ENCODE measurements at places on chromosomes 12 and 14.
A peak's percentile ranks its signal among the peaks of the same experiment; 100 is the strongest.

- DNase-seq, result no peak
Measured at GRCh38 chr14:82511399-82511798, 977.7 kb upstream of the SEL1L start.

- DNase-seq, result no peak
Measured at GRCh38 chr12:131057211-131057721, 103.6 kb downstream of the ADGRD1 start.

DNA sequence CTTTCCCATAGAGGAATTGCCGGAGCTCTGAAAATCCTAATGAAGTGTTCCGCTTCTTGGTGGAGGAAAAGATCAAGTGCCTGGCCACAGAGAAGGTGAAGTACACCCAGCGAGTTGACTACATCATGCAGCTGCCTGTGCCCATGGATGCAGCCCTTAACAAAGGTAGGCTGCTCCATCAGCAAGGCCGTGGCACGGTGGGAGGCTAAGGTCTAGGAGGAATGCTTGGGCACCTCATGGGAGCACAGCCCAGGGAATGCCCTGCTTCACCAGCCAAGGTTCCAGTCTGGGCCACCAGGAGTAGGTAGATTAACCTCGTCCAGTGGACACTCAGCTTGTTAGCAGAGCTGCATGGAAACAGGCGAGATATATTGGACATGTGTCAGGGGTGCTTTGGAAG, 6.4 kb upstream of the TPI1 start:
- no peak for DNase-seq

DNA sequence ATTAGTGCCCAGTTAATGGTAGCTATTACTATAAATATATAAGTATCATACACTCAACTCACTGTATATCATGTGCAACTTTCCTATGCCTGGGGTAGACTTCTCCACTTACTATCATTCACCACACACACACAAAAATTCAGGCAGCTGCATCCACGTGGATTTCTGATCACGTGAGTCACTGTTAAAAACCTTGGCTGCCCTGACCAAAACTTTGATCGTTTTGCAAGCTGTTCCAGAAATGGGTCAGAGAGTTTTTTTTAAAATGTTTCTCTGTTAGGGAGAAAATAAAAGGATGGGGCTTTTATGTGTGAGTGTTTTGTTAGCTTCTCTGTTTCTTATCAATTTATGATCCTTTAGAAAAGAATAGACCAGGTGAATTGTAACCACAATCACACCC, 198.2 kb upstream of the CNOT2 start:
- no peak for DNase-seq

DNA sequence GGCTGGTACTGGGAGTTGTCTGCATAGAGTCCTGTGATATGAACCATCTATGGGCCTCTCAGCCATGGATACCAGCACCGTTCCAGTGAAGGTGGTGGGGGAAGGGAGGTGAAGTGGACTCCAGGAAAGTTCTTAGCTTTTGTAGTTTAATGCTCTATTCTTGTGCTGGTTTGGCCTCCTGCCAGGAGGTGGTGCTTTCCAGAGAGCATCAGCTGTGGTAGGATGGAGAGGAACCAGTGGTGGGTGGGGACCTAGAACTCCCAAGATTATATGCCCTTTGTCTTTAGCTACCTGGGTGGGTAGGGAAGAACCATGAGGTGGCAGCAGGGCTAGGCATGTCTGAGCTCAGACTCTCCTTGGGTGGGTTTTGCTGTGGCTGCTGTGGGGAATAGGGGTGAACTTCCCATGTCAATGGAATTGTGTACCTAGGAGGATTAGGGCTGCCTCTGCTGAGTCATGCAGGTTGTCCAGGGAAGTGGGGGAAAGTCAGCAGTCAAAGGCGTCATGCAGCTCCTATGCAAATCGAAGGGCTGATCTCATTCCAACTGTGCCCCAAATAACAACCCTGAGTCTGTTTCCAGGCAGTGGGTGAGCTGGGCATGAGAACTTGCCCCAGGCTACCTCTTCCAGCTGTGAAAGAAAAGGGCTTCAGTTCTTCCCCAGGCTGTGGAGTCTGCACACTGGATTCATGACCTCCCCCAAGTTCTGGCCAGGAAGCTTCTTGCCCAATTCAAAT, 14.2 kb downstream of the GZMH start:
- no peak for DNase-seq

DNA sequence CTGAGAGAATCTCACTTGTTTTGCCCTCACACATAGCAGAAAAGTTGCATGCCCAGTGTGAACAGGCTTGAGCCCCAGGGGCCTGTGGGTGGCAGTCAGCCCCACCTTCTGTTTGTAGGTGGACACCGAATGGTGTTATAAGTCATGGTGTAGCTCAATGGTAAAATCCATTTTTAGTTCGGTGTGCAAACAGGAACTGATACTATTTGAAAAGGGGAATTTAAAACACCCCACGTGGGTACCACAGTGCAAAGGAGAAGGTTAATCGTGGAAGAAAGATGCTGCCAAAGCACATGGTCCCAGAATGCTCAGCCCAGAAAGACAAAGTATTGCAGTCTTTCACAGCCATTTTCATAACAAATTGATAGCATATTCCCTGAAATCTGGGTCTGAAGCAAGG, 71.8 kb upstream of the GZMB start:
- no peak for DNase-seq

DNA sequence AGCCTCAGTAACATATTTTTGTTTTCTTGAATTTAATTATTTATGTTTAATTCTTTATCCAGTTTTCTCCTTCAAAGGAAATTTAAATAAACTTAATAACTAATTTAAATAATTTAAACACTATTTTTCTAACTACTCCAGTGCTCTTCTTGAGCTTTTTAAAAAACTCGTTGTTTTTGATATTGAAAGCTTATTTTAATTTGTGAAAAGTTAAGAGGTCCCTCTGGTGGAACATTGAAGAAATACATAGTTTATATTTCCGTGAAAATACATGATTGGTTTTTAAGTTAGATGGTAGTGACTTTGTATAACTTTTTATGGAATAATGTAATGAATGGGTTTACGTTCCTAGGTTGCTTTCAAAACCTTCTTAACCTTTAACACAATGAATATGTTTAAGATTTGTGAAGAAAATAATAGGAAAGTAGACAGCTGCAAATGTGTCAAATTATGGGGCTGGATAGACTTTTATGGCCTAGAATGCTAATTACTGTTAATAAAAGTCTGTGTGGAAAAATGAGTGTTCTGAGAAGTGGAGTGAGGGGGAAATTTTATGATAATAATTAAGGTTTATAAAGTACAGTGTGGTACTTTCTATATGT, 45.9 kb upstream of the MSRB3 start:
- no peak for DNase-seq

GRCh38 chr14:51182131-51182565, 57.9 kb upstream of the TMX1 start:
- no peak for DNase-seq

GRCh38 chr14:101359221-101360053, 201.9 kb upstream of the DIO3 start:
- DNase-seq, result no peak

GRCh38 chr12:14618983-14619382, 51.3 kb upstream of the PLBD1 start:
- no peak for DNase-seq

DNA sequence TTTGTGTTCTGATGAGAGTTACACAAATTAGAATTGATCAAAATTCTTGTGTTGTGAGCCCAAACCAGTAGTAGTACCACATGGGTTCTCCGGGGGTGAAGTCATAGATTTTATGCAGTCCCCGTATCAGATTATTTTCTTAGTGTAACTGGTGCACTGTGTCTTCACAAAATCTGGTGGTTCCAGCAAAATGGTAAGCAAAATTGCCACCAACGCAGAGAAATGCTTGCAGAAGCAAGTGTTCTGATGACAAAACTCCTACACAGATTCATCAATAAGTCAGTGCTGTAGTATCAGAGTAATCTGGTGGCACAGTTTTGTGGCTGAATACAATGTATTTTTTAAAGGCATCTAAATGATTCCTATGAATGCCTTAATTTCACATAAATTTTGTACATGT, 1.3 kb upstream of the CACNA2D4 start:
- DNase-seq, result no peak

- no peak for DNase-seq
Measured at GRCh38 chr12:26906024-26906423, 31.8 kb downstream of the INTS13 start.

GRCh38 chr12:4269279-4269991, 4.1 kb upstream of the CCND2 start:
- peak; percentile 83 for DNase-seq

DNA sequence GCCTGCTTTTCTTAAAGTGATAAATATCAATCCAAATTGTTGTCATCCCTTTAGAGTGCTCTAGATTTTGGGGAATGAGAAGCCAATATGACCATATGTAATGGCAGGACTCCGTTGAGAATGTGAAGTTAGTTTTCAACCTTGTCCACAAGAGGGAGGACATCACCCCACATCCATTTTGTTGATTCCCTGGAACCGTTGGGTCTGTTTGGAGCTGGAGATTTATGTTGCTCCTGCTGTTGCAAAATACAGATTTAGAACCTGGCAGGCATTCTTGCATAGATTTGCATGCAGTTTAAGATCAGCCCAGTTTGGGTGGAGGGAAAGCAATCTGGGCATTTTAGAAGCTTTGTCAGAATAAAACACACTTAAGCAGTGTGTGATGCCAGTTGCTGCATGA, 620.1 kb downstream of the NRXN3 start:
- DNase-seq, result no peak

DNA sequence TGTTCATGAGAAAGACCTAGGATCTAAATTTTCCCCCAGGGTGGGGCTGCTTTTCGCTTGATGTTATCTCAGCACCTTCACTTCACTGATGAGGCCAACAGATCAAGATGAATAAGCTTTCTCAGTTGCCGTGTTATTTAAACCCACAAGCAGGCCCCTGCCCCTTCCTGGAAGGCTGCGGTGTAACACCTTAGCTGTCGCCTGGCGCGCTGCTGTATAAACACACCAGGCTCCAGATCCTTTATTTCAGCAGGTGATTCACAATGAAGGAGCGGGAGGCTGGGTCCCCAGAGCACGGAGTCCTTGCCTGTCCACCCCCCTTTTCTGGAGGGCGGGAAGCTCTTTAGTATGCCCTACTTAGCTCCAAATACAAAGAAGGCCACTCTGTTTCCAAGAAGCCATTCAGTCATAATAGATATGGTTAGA, 515.4 kb downstream of the FUT8 start:
- peak; percentile 58 for DNase-seq

DNA sequence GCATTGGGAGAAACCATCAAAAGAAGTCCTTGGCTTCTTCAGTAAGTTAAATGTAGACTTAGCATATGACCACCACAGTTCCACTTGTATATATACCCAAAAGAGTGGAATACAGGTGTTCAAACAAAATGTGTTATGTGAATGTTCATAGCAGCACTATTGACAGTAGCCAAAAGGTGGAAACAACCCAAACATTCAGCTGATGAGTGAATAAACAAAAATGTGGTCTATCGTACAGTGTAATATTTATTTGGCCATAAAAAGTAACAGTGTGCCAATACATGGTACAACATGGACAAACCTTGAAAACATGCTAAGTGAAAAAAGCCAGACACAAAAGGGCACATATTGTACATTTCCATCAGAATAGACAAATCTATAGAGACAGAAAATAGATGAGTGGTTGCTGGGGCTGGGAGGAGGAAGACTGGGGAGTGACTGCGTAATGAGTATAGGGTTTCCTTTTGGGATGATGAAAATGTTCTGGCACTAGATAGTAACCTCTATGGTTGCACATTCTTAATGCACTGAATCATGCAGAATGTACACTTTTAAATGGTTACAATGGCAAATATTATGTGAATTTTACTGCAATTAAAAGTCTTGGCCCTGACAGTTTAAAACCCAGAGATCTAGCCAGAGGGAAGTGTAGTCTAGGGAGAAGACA, 5.5 kb downstream of the ERP29 start:
- no peak for DNase-seq

DNA sequence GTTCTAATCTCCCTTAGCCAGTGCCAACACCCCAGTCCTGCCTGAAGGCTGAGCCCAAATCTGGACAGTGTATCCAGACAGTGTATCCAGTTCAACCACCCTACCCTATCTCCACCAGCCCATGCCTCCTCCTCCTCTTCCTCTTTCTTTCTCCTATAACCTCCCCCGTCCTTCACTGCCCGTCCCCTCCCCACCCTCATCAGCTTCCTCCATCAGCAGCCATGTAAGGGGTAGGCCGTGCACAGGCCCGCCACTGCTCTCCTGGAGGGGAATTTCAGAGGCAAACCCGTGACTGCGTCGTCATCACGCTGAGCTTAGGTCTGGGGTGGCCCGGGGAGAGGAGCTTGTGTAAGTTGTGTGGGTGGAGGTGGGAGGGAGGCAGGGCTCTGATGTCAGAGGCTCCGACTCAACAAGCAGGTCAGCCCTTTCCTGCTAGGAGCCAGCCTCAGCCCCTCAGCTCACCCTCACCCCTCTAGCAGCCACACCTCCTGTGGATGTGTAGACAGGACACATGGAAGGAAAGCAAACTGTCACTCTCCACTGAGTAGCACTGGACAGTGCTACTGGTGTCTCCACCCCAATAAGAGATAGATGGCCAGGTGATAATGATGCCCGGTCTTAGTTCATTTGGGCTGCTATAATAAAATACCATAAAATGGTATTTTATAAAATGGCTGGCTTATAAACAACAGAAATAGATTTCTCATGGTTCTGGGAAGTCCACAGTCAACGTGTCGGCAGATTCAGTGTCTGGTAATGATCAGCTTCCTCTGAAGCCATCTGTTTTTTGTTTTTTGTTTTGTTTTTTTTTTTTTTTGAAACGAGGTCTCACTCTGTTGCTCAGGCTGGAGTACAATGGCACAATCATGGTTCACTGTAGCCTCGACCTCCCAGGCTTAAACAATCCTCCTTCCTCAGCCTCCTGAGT, 50.5 kb downstream of the IRF2BPL start:
- peak; percentile 54 for DNase-seq

DNA sequence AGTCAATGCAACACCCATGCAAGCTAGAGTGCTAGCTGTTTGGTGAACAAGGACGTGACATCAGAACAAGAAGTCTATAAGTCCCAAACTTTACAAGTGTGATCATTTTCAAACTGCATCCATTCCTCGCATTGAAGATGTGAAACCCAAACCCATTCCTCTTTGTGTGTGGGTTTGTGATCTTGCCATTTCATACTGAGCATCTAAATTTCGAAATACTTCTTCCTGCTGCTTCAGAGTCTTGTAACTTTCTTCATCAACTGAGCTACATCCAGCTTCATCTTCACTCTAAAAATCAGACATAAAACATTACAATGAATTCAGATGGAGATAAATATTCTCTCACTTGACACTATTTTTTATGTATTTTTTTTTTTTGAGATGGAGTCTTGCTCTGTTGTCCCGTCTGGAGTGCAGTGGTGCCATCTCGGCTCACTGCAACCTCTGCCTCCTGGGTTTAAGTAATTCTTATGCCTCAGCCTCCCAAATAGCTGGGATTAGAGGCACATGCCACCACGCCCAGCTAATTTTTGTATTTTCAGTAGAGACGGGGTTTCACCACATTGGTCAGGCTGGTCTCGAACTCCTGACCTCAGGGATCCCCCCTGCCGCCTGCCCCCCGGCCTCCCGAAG, 4.8 kb upstream of the ZCCHC8 start:
- DNase-seq, result no peak

GRCh38 chr12:40238266-40238902, 13.6 kb downstream of the LRRK2 start:
- no peak for DNase-seq

All from activated naive CD4-positive, alpha-beta T cell (primary cell).